ENCODE measurements at places on chromosomes 11 and 22.
A peak's percentile ranks its signal among the peaks of the same experiment; 100 is the strongest.

DNA sequence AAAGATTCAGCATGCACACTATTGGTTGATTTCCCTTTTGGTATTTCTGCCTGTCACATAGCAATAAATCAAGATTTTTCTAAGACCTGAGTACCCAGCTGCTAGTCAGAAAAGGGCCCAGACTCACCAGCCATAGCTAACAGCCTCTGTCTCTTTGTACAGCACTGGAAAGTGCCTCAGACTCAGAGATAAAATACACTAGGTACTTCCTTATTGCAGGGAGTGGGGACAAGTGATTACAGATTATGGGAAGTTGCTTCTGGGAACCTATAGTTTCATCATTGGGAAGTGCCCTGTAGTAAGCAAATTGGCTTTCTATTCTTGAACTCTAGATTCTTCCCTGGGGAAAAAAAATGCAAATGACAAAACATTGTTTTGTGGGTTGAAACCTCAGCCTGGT lies at the start of gene CASP5:
TSS of gene CASP5 (minus strand) at position 166 of the 400 bp plus-strand sequence. CDS start at position 134, 32 bp downstream.
- DNase-seq: no peak

DNA sequence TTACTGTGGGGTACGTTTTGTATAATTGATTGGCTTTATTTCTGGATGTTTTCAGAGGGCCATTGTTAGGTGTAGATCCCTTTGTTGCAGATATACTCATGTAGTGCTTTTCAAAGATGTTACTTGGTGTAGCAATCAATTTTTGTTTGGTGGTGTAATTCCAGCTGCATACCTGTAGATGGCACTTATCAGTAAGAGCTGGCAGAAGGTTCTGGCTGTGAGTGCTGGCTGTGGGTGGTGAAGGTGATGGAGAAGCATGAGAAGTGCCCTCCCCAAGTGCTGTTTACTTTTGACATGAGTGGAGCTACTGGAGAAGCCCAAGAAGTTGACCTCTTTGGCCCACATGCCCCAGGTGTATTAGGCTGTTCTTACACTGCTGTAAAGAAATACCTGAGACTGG lies 1074.9 kb downstream of the FAM181B start:
- DNase-seq: no peak

DNA sequence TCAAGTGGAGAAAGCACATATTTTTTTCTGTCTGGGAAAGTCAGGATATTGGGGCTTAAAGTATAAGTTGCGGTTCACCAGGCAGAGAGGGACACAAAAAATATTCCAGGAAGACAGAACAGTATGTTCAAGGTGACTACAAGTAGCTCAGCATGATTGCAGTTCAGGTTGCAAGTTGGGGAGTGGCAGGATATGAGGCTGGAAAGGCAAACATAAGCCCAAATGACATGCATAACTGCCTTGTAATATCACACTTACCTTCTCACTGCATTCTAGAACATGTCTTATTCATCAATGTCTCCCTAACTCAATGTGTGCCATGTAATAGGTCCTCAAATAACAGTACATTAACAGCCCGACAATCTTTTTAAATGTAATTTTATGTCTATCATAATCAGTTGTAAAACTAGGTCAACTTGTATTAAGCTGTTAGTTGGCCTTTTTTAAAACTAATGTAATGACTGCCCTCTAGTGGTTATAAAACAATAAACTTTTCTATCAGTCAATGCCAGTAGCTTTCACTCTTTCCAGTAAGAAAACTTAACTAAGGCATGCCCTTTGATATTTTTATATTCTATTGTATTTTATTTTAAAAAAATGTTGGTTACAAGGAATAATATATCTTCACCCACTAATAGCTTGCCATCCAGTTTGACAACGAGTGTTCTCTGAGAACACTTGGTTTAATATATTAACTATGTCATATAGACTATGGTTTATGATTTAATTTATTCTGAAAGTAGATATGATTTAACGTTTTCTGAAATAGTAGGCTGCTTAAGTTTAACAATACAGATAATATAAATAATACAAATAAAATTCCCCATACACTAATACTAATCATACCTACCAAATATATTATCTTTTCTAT lies 39.4 kb upstream of the CFAP300 start:
- DNase-seq: peak; percentile 61

DNA sequence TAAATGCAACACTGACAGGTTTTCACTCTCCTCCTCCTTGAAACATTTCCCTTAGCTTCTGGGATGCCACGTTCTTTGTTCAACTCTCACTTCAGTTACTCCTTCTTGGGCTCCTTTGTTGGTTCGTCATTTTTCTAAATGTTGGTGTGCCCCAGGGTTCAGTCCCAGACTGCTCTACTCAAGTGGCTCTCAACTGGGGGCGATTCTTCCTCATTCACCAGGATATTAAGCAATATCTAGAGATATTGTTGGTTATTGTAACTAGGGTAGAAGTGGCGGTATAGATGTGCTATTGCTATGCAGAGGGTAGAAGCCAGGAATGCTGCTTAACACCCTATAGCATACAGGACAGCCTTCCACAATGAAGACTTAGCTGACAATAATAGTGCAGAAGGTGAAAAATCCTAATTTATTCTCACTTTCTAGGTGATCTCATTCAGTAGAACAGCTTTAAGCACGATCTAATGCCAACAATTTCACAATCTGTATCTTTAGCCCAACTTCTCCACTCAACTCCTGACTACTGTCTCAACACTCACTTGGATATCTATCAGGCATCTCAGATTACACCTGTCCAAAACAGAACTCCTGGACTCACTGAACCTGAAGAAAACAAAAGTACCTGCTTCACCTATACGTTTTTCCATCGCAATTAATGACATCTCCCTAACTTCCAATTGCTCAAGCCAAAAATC lies 4.6 kb downstream of the NUP160 start:
- DNase-seq: no peak

DNA sequence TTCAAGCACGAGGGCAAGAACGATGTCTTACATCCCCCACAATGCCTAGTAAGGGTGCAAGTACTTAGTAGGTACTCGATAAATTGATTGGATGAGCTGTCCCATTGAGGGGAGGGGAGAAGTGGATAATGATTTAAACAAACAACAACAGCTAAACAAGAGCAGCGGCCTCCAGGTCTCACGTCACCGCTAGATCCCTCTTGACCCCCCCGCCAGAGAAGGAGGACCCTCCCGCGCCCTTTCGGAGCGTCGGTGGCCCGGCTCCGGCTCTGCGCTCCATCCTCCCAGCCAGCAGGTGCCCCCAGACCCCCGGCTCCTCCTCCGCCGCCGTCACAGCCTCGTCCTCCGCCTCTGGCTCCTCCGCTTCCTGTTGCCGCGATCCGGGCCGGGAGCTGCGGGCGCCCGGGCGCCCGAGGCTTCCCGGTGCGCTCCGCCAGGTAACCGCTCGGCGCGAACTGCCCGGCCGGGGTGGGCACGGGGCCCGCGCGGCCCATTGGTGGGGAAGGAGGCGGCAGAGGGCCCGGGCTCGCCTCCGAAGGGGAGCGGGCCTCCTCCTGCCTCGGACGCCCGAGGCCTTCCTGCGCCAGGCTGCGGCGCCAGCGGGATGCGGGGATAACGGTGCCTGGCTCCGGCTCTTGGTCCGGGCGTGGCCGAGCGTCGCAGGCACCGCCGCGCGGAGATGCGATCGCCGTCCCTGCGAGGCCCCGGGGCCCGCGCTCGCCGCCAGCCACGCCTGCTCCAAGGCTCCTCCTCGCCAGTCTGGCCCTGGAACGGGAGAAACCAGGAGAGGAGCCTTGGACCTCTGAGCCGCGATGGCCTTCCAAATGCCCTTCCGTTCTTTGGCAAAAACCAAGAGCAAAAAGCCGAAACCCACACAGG lies at the start of gene TLCD5:
TSS of gene TLCD5 (plus strand) at position 368 of the 879 bp plus-strand sequence. CDS start 2,143 bp downstream, outside the sequence.
- DNase-seq: peak; percentile 79

GRCh38 chr11:82321206-82321605 lies 412.5 kb downstream of the FAM181B start:
- DNase-seq: peak; percentile 78

GRCh38 chr11:123700772-123701171 lies 40.7 kb downstream of the ZNF202 start:
- no peak for DNase-seq

- no peak for DNase-seq
Measured at GRCh38 chr11:57901756-57902155, 121.9 kb upstream of the OR9Q1 start.

- no peak for DNase-seq
Measured at GRCh38 chr11:133354069-133354468, 178.2 kb downstream of the OPCML start.

DNA sequence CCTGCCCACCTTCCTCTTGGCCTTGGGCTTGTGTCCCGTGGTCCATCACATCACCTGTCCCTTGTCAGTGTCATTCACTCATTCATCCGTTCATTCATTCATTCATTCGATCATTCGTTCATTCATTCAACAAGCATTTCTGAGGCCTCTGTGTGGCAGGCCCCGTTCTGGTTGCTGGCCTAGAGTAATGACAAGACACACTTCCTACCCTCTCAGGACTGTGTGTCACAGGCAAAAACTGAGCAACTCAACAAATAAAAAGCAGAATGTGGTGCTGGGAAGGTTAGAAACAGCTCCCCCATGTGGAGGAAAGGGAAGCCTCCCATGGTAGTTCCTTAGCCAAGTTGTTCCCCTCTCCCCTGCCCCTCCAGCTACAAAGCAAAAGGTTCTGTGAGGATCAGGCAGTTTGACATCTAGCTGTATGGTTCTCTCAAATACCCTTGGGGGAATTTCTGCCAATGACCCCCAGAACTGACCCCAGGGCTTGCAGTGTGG lies 1.6 kb upstream of the OMP start:
- DNase-seq: peak; percentile 56

DNA sequence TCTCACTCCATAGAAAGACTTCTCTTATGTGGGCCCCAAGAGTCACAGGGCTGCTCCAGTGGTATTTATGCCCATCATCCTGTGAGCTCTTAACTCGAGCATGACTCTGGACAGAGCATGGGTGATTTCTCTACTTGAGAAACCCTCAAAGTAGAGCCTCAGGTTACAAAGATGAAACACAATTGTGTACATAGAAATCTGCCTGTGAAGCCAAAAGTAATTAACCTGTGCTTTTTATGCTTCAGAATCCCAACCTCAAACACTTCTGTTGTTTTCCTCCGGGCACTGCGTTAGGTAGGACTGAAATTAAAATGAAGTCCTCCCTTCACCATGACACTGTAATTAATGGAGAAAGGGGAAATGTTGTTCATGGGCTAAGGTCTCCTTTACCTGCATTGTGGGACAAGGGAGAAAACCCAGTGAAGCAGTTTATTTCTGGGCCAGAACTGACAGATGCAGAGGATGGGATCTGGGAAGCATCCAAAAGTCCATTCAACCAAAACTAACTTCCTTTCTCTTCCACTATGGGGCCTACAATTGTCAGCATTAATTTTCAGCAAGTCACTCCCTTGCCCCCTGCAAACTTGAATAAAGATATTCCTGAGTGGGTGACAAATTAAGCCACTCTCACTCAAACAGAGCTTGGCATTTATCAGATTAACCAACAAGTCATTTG lies 24.1 kb upstream of the POU2AF1 start:
- DNase-seq: peak; percentile 57

DNA sequence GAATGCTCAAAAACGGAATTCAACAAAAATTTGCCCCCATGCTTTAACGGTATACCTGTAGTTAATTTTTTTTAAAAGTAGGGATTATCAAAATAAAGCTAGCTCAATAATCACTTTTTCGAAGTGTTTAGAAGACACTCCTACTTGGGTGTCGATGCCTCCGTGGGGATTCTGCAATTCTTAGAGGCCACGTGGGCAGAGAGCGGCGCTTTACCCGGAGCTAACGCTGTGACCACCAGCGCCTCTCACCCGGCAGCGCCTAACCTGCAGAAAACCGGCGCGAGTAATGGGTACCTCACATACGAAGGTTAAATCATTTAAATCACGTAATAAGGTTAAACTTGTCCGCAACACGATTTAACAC lies 583 bp downstream of the TAF1D start:
- peak; percentile 73 for DNase-seq

DNA sequence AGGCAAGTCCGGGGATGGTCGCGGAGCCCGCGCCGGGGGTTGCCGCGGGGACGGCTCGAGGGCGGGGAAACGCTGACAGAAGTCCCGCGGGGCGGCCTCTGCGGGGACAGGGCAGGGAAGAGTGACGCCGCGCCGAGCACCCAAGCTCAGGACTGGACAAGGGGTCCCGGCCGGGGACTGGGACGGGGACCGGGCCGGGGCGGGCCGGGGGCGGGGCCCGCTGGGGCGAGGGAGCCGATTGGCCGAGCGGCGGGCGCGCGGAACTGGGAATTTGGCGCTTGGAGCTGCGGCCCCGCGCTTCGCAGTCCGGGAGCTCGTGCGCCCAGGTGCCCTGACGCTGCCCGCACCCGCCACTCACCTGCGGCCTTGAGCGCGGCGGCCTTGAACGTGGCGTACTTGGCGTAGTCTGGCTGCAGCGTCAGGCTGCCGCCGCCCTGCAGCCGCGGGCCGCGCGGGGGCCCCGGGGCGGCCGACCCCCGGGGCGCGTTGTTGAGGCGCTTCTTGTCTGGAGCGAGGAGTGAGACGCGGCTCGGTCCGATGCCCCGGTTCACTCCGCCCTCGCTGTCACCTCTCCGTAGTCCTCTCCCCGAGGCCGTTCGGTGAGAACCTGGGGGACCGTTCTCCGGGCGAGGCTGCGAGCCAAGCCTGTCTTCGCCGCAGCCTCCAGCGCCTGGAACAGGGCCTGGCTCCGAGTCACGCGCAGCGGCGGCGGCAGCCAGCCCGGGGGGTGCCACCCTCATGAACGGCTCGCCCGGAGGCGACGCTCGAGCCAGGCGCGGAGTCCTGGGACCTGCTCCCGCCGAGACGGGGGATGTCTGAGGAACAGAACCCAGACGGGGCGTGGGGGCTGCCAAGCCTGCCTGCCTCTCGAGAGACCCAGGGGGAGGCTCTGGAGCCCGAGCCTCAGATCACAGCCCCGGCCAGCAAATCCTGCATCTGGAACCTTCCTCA lies 4.5 kb downstream of the SHISA8 start:
- DNase-seq: no peak

GRCh38 chr11:66882561-66883015 lies 25.7 kb downstream of the LRFN4 start:
- peak; percentile 12 for DNase-seq

DNA sequence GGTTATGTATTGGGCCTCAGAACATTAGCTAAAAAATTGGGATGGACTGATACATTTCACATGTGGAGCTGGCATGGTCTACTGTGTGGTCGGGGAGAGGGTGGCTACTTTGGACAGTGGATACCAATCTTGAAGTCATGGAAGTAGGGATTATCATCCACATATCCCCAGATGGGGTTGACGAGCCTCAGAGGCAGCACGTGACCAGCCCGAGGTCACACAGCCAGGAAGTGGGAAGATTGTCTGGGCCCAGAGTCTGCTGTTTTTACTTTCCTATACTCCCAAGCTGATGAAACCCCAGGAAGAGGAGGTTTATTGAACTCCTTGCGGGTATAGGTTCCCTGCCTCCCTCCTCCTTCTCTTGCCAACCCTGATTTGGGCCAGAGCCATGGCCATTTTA lies 92.9 kb downstream of the FBXO7 start:
- DNase-seq: no peak

- DNase-seq: no peak
Measured at GRCh38 chr11:33989461-33989860, 62.1 kb upstream of the CAPRIN1 start.

GRCh38 chr11:19398772-19399527 lies 158.2 kb upstream of the E2F8 start:
- no peak for DNase-seq
